ENCODE measurements at places on chromosomes 12 and 14.

DNA sequence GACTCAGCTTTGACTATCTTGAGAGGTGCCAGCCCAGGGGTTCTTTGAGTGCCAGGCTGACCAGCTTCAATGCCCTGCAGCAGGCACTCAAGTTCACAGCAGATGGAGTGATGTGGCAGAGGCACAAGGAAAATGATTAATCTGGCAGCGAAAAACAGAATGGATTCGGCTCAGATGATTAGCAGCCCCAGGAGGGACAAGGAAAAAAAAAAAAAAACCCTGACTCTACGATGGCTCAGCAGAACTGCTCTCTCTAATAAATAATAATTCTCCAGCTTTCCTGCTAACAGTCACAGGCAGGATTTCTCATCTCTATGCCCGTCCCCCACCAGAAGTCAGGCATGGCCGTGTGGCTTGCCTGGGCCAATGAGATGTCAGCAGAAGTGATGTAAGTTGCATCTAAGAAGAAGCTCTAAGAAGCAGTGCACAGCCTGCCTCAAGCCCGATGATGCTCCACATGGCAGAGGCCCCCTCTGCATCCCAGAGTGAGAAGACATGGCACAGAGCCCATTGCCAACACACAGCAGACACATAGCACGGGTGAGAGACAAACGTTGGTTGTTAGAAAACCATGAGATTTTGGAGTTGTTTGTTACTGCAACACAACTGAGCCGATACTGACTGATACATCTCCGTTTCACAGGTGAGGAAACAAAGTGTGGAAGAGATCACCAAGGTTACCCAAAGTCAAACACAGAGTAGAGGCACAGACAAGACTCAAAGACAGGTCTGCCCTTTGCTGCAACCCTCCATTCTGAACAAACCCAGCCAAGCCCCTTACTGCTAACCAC lies 111.0 kb downstream of the SCARB1 start:
- no peak for DNase-seq

- no peak for DNase-seq
Measured at GRCh38 chr12:31233061-31233730, 92.8 kb downstream of the SINHCAF start.

DNA sequence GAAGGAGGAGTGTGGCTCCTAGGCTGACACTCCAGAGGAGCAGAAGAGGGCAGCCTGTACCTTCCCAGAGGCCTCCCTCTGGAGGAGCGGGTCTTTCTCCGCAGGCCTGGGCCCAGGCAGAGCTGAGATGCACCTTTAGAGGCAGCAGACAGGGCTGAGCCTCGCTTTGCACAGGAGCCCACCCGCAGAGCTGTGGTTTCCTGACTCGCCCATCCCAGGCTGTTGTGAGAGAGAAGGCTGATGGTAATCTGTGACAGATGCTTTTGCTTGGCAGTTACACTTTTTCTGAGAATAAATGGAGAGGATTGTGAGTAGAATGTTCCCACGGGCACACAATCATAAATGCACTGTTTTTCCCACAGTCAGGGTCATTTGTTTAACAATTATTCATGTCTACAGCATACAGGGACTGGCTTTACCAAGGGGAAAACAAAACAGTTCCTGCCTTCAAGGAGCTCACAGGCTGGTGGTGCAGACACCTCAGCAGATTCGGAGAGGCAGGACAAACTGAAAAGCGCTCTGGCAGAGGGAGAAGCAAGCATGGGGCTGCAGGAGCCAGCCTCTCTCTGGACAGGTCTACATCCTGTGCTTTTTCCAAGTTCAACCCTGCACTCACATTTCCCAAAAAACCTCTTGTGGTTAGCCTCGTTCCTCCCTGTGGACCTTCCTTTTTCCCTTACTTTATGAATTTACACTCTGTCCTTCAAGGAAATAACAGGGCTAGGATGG lies 13.9 kb downstream of the EVL start:
- DNase-seq: peak; percentile 92

- DNase-seq: no peak
Measured at GRCh38 chr12:20184514-20184913, 183.8 kb upstream of the PDE3A start.

DNA sequence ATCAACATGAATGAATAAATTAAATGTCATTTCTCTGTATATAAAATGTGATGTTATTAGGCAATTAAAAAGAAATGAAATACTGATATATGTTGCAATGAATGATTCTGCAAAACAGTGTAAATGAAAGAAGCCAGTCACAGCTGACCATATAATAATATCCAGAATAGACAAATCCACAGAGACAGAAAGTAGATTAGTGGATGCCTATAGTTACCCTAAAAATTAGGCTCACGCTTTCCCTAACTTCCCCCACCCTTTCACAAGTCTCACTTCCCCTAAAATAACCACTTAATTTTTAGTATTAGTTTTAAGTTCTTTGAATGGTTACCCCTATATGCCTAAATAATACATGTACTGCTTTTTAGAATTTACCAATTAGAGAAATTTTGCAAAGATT lies 348.9 kb upstream of the FAR2 start:
- DNase-seq: no peak

DNA sequence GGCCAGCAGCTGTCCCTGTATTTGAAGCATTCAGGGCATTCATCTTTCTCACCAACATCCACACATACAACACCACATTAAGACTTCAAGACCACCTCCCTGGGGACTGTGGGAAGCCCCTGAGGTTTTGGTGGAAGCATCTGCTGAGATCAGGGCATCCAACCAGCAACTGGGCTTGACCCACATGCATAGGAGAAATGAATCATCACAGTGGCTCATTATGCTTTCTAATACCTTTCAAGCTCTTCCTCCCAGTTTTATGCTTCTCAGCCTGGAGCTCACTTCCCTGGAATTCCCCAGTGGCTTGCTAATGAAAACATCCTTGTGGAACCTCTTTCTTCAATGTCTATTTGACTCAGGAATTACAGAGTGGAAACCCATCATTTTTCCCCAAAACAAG lies 21.4 kb upstream of the CMKLR1 start:
- DNase-seq: no peak

DNA sequence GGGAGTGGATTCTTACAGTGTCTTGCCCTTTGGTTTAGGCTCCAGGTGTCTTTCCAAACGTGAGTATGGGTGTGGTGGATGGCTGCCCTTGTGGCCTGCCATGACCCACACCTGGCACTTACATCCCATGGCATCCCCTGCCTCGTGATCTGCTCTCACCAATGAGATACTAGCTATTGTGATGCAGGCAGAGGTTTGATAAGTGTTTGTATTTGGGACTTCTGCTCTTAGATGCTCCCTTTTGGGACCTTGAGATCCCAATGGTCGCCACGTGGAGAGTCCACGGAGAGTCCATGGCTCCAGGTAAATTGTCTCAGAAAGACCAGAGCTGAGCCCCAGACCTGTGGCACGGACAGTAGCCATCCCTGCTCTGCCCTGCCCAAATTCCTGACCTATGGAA lies 62.5 kb downstream of the MDM2 start:
- DNase-seq: no peak

GRCh38 chr14:94121485-94121884 lies 7.9 kb downstream of the IFI27L2 start:
- no peak for DNase-seq

- DNase-seq: no peak
Measured at GRCh38 chr14:88559852-88560251, 3.0 kb upstream of the ZC3H14 start.

DNA sequence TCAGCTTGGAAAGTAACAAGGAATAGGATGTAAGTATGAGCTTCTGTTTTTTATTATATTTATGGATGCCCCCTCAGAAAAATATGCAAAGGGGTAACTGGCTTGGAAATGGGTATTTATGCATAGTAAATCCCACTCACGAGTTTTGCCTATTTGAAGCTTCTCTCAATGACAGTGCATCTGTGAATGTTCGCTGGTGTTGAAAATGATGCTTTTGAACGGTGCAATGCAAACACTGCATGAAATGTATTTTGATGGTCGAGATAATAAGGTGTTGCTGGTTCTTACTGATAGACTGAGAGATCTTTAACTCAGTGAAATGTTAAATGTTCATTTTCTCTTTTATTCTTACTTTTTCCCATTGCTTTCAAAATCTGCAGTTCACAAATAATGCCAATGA lies 36.0 kb upstream of the PSEN1 start:
- no peak for DNase-seq

GRCh38 chr14:101444116-101444515 lies 117.2 kb upstream of the DIO3 start:
- no peak for DNase-seq

- no peak for DNase-seq
Measured at GRCh38 chr14:52609445-52610044, 56.9 kb downstream of the GPR137C start.

GRCh38 chr14:53151523-53152183 lies 1.5 kb downstream of the DDHD1 start:
- peak; percentile 51 for DNase-seq
